ENCODE measurements at places on chromosomes 12 and 14. TPM values are rescaled to one million over a fixed set of nuclear protein-coding genes. Genes with fewer than 3 reads are reported as not detected.

Gene SIX4
- total RNA-seq = 3.3 TPM

Gene B3GNT4
- 0.80 TPM for total RNA-seq

Gene TMEM117
- 2.5 TPM for total RNA-seq

Gene KLHDC1
- 0.76 TPM for total RNA-seq

Gene CCDC38
- total RNA-seq = 0.07 TPM

Gene CLMN
- total RNA-seq = 4.5 TPM

Gene EPS8
- 36.8 TPM for total RNA-seq

Gene SDR9C7
- not detected for total RNA-seq

Gene PROX2
- total RNA-seq = not detected

Gene CGRRF1
- total RNA-seq = 16.7 TPM

Gene LGR5
- total RNA-seq = not detected

Gene APEX1
- total RNA-seq = 265 TPM

Gene KRT71
- not detected for total RNA-seq

Gene SMIM41
- not detected for total RNA-seq

Gene GLT8D2
- 0.74 TPM for total RNA-seq

Gene HNRNPC
- 761 TPM for total RNA-seq

Gene ITFG2
- total RNA-seq = 26.1 TPM

Gene HOXC10
- 2.6 TPM for total RNA-seq

Gene AKAP5
- total RNA-seq = 0.46 TPM

Gene RTL1
- total RNA-seq = 0.32 TPM

Gene NEUROD4
- total RNA-seq = not detected

Gene GDF3
- total RNA-seq = not detected

Gene SMCO2
- not detected for total RNA-seq

Gene KCNH3
- total RNA-seq = 2.7 TPM

Gene ASCL1
- total RNA-seq = not detected

Gene MYO1A
- 0.17 TPM for total RNA-seq

Gene GSG1
- 0.27 TPM for total RNA-seq

Gene PTPRB
- total RNA-seq = 0.93 TPM
